HL-60 (cell line): ENCODE measurements at places on chromosomes 2 and 18.

- no peak for DNase-seq
Measured at GRCh38 chr2:145797692-145798091, 1277.8 kb upstream of the ZEB2 start.

GRCh38 chr2:212423089-212423488, 115.5 kb downstream of the ERBB4 start:
- DNase-seq = no peak

DNA sequence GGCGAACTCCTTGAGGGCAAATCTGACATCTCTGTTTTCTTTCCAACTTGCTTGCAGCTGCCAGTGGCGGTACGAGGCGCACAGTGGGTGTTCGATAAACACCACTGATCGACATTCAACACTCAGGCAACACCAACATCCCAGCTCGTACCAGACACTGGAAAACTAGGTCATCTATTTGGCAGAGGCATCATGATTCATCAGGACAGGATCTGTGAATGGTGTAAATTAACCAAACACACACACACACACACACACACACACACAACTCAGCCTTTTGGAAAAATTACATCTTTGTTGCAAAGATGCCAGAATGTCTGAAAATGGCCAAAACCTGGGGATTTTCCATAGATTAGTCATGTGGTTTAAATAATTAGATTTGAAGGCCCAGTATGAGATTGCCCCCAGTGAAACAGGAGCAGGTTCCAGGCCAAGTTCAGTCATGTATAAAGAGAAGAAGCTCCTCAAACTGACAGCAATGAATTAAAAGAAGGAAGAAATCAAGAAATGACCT, 150.5 kb upstream of the NCKAP5 start:
- no peak for DNase-seq

DNA sequence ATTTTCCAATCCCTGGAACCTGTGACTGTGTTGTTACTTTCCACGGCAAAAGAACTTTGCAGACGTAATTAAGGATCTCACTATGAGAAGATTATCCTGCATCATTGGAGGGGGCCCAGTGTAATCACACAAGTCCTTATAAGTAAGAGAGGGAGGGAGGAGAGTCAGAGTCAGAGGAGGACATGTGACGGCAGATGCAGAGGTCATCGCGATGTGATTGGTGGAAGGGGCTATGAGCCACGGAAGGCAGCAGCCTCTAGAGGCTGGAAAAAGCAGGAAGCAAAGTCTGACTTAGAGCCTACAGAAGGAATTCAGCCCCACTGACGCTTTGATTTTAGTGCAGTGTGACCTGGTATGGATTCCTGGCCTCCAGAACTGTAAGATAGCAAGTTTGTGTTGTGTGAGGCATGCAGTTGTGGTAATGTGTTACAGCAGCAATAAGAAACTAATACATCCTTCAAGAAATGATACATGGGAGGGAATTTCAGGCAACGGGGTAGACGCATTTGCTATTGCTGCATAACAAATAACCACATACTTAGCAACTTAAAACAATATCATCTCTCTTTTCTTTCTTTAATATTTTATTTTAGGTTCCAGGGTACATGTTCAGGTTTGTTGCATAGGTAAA, 112.7 kb upstream of the SERPINE2 start:
- no peak for DNase-seq

- DNase-seq = no peak
Measured at GRCh38 chr2:214896274-214896673, 86.8 kb upstream of the BARD1 start.

DNA sequence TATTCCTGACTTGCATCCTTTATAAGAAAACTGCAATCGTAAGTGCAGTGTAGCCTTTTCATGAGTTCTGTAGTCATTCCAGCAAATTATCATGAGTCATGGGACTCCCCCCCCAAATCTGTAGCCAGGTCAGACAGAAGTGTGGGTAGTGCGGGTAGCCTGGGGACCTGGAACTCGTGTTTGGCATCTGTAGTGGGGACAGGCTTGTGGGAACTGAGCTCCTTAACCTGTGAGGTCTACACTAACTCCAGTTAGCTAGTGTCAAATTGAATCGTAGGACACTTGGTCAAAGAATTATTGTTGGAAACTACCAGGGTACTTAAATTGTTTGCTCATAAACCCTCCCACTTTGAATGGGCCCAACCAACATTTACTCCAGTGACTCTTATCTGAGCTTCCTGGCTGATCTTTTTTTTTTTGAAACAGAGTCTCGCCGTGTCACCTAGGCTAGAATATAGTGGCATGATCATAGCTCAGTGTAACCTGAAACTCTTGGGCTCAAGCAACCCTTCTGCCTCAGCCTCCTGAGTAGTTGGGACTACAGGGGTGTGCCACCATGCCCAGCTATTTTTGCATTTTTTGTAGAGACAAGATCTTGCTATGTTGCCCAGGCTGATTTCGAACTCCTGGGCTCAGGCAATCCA, 12.4 kb downstream of the PFN4 start:
- DNase-seq = no peak

- no peak for DNase-seq
Measured at GRCh38 chr2:173652311-173652710, 297.6 kb downstream of the CDCA7 start.
